ENCODE measurements at places on chromosomes 11 and 22.

GRCh38 chr11:99351624-99352023 is 330.9 kb downstream of the CNTN5 start:
- no peak for DNase-seq

DNA sequence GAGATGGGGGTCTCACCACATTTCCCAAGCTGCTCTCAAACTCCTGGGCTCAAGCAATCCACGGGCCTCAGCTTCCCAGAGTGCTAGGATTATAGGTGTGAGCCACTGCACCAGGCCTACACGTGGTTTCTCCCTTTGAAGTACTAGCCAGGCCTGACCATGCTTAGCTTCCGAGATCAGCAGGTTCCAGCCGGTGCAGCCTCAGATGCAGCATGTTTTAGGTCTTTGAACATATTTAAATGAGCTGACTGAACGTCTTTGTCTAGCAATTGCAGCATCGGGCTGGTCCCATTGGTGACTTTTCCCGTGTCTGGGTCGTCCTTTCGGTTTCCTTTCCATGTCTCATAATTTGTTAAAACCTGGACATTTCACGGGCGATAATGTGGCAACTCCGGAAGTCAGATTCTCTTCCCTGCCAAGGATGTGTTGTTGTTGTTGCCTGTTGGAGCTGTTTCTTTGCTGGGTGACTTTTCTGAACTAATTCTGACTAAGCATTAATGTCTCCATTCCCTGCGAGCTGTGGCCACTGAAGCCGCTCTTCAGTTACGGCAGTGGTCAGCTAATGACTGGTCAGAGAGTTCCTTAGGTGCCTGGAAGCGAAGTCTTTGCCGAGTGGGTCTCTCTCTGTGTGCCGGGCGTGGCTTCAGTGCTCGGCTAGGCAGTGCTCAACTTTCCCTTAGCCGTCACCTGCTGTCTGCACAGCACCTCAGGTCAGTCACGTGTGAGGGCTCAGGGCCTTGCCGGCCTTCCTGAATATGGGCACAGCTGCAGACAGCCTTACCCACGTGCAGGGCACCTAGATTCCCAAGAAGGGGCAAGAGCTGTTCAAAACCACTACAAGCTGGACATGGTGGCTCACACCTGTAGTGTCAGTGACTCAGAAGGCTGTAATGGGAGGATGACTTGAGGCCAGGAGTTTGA is 3.8 kb upstream of the CYP2D6 start:
- no peak for DNase-seq

- no peak for DNase-seq
Observed at GRCh38 chr22:23583153-23583552, 3.1 kb upstream of the IGLL1 start.

DNA sequence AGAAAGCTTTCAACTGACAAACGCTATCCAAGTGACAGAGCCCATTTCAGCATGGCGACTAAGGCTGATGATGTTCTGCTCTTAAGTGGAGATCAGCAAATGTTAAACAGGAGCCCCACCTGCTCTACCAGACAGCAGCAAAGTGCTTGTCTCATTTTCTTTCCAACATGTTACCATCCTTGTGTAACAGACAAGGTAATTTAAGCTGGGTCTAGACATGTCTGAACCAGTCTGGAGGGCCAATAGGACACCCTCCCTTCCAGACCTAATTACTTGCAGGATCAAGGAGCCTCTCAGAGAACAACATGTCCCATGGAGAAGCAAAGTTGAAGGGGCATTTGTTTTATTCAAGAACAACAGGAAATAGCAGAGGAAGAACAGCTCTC is 3.9 kb upstream of the LMO2 start:
- DNase-seq, result no peak

DNA sequence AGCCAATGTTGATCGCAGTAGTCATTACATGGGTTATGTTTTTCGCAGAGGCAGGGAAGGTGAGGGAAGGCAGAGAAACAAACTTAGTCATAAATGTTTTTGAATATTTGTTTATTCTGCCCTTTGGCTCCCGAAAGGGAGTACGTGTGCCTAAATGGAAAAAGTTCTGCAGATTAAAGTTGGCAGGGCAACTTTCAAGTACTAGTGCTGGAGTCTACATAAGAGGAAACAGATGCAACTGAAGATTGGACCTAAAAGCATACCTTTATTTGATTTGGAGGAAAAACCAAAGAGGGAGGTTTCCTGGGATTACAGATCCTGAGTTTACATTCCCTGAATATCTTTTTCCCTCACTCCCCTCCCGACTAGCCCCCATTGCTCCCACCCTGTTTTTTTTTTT is 5.7 kb downstream of the HSD17B12 start:
- DNase-seq, result no peak

GRCh38 chr11:77230878-77231605 is 70.4 kb downstream of the GDPD4 start:
- no peak for DNase-seq

DNA sequence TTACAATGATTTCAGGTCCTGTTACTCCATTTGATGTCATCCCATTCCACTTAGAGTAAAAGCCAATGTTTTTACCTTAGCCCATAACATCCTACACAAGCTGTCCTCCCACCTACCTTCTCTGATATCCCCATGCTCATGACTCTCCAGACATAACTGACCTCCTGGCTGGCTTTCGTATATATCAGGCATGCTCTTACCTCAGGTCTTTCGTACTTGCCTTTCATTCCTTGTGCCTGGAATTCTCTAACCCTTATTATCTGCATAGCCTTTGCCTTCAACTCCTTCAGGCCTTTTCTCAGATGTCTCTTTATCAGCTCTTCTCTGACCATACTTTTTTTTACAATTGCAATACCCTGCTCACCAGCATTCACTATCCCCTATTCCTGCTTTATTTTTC is 10.3 kb upstream of the CYB5R2 start:
- no peak for DNase-seq

DNA sequence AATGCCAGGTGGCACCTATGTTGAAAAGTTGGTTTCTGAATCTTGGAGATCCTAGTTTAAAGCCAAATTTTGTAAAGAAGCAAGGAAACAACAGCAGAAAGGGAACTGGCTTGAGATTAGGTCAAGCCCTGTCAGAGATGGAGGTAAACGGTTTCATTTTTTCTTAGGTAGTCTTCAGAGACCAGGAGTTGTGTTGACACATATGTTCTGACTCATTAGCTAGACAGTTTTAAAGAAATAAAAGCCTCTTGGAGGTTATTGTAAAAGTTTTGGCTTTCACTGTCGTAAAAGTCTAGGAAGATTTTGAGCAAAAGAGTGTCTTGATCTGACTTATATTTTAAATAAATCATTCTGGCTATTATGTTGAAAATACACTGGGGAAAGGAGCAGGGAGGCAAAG is 151.5 kb upstream of the CTSC start:
- no peak for DNase-seq

DNA sequence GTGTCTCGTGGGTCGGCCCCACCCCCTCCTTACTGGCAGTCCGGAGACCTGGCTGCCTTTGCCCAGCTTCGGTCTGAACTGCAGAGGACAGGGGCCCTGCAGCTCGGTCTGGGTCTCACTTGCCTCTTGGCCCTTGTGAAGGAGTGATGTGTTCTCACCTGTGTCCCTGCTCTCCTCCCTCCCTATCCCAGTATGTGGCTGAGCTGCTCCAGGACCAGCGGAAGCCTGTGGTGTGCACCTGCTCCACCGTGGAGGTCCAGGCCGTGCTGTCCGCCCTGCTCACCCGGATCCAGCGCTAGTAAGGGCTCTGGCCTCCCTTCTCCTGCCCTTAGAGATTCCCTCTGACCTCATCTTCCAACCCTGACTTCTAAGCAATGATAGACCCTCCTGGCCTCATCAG is 35.7 kb upstream of the RAB1B start:
- DNase-seq, result no peak

DNA sequence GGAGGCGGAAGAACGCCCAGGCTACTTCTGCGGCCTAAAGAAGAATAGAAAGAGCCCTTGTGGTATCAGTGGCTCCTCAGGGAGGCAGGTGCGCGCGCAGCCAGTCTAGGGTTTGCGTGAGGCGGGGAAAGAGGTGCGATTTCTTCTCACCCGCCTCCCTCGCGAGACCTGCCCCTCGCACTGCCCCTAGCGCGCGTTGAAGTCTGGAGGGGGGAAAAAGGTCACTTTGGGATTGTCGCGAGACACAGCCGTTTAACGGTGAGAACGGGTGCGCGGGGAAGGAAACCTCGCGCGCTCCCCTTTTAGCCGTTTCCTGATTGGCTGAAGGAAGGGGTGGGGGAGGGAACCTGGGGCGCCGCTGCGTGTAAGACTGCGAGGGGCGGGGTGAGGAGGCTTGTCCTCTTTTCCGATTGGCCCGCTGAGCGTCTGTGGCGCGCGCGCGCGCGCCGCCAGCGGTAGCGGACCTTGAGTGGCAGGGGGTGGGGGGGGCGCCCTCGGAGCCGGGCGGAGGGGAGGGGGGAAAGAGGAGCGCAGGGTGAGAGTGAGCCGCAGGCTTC is at the start of gene ZFP91:
Gene ZFP91 (plus strand): TSS at position 429 of the 557 bp plus-strand sequence. CDS start 219 bp downstream, outside the sequence.
- DNase-seq, result peak; percentile 82

DNA sequence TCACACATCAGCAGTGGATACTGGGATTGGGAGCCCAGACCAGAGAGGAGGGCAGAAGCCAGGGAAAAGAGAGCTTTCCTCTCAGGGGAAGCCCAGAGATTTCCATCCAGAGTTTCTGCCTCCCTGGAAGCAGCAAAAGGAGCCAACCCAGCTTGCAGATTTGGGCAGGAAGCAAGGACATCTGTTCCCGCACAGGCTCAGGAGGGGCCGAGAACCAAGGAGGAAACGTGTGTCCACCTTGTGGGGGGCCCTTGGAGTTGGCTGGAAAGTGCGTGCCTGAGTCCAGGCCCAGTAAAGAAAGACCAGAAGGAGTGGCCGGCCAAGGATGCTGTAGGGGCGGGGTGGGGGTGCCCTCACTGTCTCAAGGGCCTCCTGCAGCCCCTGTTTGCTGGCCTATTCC is 6.0 kb upstream of the NPTXR start:
- DNase-seq, result no peak

DNA sequence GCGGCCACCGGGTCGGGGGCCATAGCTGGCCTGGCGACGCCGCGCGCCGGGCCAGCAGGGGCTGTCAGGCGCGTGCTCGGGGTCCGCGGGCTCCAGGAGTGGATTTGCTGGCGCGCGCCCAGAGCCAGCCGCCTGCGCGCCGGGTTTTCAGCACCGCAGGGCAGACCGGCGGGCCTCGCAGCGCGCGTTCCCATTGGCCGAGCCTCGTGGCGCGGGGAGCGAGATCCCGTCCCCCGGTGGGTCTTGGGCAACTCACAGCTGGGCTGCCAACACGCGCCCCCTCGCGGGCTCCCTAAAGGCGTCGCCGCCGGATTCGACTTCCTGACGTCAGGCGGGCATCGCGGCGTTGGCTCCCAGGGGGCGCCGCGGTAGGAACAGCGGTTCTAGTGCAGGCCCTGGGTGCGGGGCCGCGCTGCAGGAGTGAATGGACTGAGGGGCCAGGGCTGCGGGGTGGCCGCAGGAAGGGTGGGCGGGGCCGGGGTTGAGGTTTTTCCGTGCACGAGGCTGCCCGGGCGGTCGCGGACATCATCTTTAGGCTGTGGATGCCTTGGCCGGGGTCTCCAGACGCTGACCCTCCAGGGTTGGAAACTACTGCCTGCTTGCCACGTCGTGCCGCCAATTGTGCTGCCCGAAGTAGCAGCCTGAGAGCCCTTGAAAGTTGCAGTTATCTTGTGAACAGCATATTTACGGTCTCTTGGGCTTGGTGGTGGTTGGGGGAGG is at the start of gene FADS1:
Gene FADS1 (minus strand): TSS at position 268 of the 720 bp plus-strand sequence. CDS start 74 bp downstream, at position 194.
- DNase-seq, result peak; percentile 98

DNA sequence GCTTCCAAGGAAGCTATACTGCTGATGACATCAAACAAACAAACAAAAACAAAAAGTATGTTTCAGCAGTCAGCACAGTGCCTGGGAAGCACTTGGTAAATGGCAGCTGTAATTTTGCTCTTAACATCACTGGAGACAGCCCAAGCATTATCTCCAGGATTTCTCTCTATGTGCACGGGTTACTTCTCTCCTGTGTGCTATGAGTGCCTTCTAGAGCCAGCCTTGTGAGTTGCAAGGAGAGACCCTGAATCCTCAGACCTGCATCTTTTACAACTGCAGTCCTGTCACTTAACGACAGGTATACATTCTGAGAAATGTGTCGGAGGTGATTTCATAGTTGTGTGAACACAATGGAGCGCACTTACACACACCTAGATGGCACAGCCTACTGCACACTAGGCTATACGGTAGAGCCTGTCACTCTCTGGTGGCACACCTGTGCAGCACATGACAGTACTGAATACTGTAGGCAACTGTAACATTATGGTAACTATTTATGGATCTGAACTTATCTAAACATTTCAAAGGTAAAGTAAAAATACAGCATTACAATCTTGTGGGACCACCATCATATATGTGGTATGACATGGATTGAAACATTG is 662.5 kb upstream of the B3GAT1 start:
- no peak for DNase-seq

DNA sequence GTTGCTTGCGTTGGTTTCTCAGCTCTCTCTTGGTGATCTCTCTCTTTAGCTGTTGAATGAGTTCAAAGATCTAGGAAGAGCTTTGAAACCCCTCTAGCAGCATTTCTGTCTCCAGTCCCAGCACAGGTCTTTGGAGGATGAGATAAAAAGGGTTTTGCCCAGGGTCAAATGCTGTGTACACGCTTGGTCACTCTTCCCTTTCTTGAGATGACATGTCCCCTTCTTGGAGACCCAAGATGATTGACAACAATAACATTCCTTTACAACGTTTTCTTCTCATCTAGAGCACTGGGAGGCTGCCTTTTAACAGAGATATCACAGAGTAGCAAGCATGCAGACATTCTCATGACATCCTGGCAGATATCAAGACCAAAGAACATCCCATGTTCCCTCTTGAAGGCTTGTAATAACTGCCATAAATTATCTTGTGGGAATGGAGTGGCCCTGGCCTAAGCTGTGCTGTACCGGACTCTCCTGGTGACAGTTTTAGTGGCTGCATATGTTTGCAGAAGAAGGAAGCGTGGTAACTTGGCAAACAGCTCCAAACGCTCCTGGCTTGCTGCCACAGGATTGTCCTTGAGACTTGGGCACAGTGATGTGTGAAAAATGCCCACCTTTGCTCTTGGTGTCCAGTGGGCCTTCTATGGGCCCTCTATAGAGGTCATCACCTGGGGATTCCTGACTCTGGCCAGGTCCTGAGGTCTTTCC is 107.8 kb downstream of the PTPRJ start:
- DNase-seq, result no peak

- DNase-seq, result no peak
Observed at GRCh38 chr11:87033561-87033960, 4.2 kb upstream of the TMEM135 start.

GRCh38 chr22:26849575-26849974 is 192.2 kb downstream of the MIAT start:
- DNase-seq, result no peak

DNA sequence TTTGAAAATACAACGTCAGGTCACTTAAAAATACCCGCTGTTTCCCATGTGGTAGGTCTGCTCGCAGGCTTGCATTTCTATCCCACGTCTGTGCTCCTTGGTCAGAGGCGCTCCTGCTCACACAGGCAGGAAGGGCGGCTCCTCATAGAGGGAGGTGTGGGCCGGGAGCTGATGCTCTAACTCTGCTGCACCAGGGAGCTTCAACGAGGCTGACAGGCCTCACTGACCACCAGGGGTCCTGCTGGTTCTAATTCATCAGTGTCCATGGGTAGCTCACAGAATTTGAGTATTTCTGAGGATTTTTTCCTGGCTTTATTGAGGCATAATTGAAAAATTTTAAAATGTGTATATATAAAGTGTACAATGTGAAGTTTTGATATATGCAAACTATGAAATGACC is 68.5 kb downstream of the PIWIL3 start:
- DNase-seq, result no peak

- no peak for DNase-seq
Observed at GRCh38 chr11:35155677-35156076, 16.7 kb downstream of the CD44 start.

- DNase-seq, result no peak
Observed at GRCh38 chr11:128940603-128941002, 2.1 kb downstream of the TP53AIP1 start.

GRCh38 chr22:24567668-24568067 is 11.9 kb downstream of the SNRPD3 start:
- no peak for DNase-seq
